Right forelimb (tissue), 1 donor: ENCODE measurements at places on chromosomes 16 and 17.

GRCh38 chr17:59893676-59894100 is 767 bp downstream of the RPS6KB1 start:
- DNase-seq = no peak

GRCh38 chr17:76535788-76536510 is 1.6 kb downstream of the CYGB start:
- DNase-seq = no peak

DNA sequence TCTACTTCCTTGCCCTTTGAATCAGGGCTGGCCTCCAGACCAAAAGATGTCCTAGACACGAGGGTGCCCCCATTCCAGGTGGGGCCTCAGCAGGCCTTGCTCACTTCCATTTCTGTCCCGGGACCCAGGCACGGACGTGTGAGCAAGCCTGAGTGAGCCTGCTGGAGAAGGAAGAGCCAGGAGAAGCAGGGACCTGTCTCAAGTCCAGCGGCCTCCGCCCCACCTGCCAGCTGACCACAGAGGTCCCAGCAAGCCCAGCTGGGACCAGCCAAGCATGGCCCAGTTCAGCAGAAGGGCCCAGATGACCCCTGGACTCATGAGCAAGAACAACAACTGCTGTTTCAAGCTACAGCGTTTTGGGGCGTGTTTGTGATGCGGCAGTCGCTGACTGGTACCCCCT is 24.7 kb downstream of the RBFOX3 start:
- DNase-seq = no peak

DNA sequence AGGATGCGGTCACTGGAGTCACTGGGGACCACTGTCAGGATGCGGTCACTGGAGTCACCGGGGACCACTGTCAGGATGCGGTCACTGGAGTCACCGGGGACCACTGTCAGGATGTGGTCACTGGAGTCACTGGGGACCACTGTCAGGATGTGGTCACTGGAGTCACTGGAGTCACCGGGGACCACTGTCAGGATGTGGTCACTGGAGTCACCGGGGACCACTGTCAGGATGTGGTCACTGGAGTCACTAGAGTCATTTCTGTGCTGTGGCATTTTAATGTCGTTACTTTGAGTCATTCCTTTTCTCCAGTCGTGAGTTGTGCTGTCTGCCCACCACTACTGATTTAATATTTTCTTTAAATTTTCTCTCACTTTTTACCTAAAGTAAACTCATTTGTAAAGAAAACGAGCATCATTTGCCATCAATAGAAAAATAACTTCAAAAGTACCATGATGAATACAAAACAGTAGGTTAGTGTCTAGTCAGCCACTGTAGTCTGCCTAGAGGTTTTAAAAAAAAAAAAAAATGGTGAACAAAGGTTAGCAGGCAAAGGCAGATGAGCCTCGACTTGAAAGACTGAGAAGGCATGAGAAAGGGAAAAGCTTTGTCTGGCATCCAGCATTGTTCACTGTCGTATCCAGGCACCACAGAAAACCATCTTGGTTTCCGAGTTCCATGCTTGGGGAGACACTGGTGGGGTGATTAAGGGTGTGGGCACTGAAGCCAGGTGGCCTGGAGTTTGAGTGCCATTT is 346.6 kb downstream of the SNX29 start:
- DNase-seq = no peak

- DNase-seq = no peak
These were observed 19.5 kb downstream of the IST1 start for GRCh38 chr16:71914802-71915201.

GRCh38 chr17:43609613-43610385 is 51.9 kb downstream of the MEOX1 start:
- DNase-seq = no peak
